ENCODE measurements at places on chromosomes 7 and 10.

- no peak for DNase-seq
These were observed 114.6 kb downstream of the DNAJC1 start for GRCh38 chr10:21888959-21889358.

GRCh38 chr10:58897708-58898107 is 278.7 kb upstream of the PHYHIPL start:
- DNase-seq = no peak

- DNase-seq = no peak
These were observed 10.4 kb downstream of the PLXNA4 start for GRCh38 chr7:132565885-132566284.

DNA sequence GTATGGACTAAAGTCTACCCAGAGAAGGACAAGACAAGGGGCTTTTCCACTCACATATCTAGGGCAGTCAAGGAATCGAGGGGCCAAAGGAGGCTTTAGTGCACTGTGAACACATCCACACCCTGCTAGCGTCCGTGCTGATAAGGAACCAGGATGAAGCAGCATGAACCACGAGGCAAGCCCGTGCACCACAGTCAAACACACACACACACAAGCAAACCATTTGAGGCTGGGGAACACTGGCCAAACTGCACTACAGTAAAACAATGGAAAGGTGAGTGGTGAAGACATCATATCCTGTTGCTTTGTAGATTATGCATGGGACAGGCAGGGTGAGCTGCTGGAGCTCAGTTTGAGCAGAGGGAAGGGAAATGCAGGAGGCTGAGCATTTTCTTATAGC is 177.4 kb upstream of the CDCA7L start:
- DNase-seq = no peak

GRCh38 chr10:48845512-48845911 is 94.1 kb downstream of the LRRC18 start:
- DNase-seq = no peak

DNA sequence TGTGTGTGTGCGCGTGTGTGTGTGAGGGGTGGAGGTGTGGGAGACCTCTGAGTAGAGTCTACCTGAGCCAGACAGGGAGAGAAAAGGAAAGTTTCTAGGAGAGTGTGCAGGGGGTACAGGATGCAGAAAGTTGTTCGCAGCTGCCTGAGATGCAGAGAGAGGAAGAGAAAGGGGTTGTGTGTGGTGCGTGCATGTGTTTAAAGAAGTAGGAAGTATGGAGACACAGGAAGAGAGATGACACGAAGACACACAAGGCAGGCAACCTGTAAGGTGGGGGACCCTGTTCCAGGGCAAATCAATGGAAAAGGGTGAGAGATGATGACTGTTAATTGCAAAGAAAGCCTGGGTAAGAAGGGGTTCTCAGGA is 52.2 kb downstream of the C10orf105 start:
- DNase-seq = no peak

- no peak for DNase-seq
These were observed 52.9 kb downstream of the ZRANB1 start for GRCh38 chr10:124994573-124995473.

DNA sequence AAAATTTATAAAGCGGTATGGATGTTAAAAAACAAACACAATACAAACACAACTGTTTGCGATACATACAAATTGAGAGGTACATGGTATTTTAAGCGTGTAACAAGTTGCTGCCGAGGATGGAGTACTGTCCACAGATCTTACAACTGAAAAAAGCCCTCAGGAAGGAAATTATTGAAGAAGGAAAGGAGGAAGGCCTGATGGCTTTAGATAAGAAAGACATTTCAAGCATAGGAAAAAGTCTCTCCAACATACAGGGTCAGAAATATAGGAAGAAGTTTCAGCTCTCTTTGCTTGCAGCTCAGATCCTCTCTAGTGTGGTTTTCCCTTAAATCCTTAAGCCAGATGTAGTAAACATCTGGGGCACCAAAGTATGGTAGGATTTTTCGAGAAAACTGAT is 25.0 kb downstream of the RBM28 start:
- no peak for DNase-seq

GRCh38 chr10:99395750-99396445 is 34.5 kb downstream of the GOT1 start:
- no peak for DNase-seq

DNA sequence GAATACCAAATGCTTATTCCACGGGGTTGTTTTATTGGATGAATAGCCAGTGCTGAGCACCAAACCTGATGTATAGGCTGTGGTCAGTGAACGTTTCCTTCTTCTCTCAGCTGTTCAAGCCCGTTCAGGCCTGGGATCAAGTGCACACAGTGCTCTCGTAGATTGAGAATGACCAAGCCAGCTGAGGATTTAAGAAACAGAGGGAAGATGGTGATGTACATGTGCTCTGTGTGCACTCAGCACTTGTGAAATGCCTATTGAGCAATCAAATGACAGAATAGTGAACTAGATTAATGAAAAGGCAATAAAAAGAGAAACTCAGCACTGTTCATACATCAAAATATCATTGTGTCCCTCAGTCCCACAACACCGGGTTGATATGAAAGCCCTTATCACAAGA is 302.5 kb downstream of the BMPER start:
- DNase-seq = no peak

All from activated naive CD4-positive, alpha-beta T cell treated with anti-CD3 and anti-CD28 coated beads, Interleukin-2, amount 50 U/mL, for 16 hours (primary cell).